Activated naive CD8-positive, alpha-beta T cell treated with anti-CD3 and anti-CD28 coated beads, Interleukin-2, amount 10 ng/mL, durations not matched to agents 7 days and 5 days (primary cell): ENCODE measurements at places on chromosomes 11 and 22. TPM values are rescaled to one million over a fixed set of nuclear protein-coding genes. Genes with fewer than 3 reads are reported as not detected.

DNA sequence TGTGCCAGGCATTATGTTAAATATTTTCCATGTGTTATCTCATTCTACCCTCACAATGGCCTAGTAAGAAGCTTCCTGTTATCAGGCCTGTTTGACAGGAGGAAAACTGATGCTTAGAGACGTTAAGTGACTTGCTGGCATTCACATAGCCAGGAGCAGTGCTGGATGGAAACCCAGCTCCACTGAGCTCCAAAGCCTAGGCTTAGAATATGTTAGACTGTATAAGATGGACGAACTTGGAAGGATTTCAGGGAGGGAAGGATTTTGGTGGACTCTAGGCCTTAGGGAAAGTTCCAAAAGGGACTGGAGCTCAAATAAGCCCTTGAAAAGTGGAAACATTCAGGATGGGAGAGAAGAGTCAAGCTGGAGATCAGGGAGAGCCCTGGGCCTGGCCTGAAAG lies 2.1 kb downstream of the CD44 start:
- no peak for DNase-seq
- H3K36me3 ChIP-seq = peaks cover 22% of the 10 kb centered on the region
- H3K4me1 ChIP-seq = peaks cover 60% of the 10 kb centered on the region
- H3K4me3 ChIP-seq = peak overlapping the region; percentile 93
- H3K27ac ChIP-seq = peak overlapping the region; percentile 84
- H3K27me3 ChIP-seq = no peaks in the 10 kb centered on the region

DNA sequence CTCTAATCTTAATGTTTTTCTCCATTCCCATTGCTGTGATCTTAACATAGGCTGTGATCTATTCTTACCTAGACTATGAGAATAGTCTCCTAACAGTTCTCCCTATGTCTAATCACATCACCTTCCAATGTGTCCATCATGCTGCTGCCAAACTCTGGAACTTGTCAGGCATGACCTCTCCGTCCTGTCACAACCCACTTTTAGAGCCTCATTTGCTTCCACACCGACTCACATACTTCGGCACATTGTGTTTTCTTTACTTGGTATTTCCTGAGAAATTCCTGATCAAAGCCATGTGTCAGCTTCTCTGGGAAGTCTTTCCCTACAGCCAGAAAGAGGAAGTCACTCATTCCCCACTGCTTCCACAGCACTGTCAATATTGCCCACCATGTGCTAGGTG lies 40.5 kb upstream of the BIRC3 start:
- no peaks in the 10 kb centered on the region for H3K36me3 ChIP-seq
- peaks cover 7% of the 10 kb centered on the region for H3K27me3 ChIP-seq
- no peak overlapping the region for H3K27ac ChIP-seq
- peaks cover 12% of the 10 kb centered on the region for H3K4me1 ChIP-seq
- no peak for DNase-seq

DNA sequence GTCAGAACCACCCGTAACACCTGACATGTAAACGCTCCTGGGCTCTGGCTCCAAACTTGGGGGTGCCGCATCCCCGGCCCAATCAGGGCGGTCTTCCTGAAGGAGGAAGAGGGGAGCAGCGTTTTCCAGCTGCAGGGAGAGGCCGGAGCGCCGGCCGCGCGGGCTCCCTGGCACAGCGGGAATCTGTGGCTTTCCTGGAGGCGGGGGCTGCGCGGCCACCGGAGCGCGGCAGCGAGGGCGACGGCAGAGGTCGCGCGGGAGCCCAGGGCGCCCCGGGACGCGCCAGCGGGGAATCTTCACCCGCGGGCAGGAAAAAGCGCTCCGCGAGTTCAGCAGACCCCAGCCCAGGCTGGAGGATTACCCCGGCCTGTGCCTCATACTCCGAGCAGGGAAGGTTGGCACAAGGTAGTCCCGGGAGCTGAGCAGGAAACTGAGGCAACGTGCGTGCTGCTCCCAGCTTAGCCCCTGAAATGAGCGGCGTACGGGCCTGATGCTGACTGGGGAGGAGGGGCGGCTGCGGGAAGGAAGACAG lies 600 bp upstream of the ESAM start:
- DNase-seq = peak; percentile 64
- H3K4me1 ChIP-seq = peaks cover 13% of the 10 kb centered on the region
- peaks cover 42% of the 10 kb centered on the region for H3K27me3 ChIP-seq
- peak overlapping the region; percentile 99 for H3K4me3 ChIP-seq
- no peak overlapping the region for H3K27ac ChIP-seq

GRCh38 chr22:47084226-47084625 lies 321.8 kb downstream of the TBC1D22A start:
- no peak overlapping the region for H3K27ac ChIP-seq
- no peak overlapping the region for H3K4me3 ChIP-seq
- H3K36me3 ChIP-seq = peaks cover 7% of the 10 kb centered on the region
- no peaks in the 10 kb centered on the region for H3K27me3 ChIP-seq
- no peaks in the 10 kb centered on the region for H3K4me1 ChIP-seq

- no peaks in the 10 kb centered on the region for H3K36me3 ChIP-seq
- H3K4me1 ChIP-seq = no peaks in the 10 kb centered on the region
Observed at GRCh38 chr11:1083621-1084551, 9.2 kb downstream of the MUC2 start.

DNA sequence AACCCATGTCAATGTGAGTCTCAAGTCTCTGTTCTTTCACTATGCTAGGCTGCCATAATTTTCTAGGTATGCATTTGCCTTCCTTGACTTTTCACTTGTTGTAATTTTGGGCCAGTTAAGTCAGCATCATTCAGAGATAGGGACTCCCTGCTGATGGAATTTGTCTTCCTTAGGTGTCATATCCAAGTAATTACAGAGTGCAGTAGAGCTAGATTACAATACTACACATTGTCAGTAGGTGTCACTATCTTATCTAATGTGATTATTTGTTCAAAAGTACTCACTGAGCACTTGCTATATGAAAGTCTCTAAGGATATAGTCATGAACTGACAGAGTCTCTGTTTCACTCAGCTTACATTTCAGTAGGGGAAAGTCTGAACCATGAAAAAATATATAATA lies 25.0 kb upstream of the SYN3 start:
- DNase-seq = no peak
- no peak overlapping the region for H3K4me3 ChIP-seq
- H3K4me1 ChIP-seq = no peaks in the 10 kb centered on the region
- H3K36me3 ChIP-seq = no peaks in the 10 kb centered on the region
- H3K27ac ChIP-seq = no peak overlapping the region

DNA sequence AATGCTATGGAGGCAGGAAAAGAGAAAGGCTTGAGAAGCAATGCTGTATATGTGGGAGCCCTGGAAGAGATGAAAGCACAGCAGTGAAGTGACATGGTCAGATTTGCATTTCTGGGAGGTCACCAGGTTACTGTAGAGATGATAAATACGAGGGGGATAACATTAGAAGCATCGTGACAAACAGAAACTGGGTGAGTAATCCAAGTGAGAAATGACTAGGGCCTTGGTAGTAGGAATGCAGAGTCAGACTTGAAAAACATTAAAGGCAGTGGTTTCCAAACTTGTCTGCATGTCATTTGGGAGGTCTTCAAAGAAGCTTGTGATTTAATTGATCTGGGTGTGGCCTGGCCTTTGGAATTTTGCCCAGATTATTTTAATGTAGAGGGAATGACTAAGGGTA lies 43.9 kb downstream of the CCDC34 start:
- H3K27ac ChIP-seq = no peak overlapping the region
- no peaks in the 10 kb centered on the region for H3K27me3 ChIP-seq
- H3K4me3 ChIP-seq = no peak overlapping the region
- H3K36me3 ChIP-seq = no peaks in the 10 kb centered on the region
- H3K4me1 ChIP-seq = no peaks in the 10 kb centered on the region

DNA sequence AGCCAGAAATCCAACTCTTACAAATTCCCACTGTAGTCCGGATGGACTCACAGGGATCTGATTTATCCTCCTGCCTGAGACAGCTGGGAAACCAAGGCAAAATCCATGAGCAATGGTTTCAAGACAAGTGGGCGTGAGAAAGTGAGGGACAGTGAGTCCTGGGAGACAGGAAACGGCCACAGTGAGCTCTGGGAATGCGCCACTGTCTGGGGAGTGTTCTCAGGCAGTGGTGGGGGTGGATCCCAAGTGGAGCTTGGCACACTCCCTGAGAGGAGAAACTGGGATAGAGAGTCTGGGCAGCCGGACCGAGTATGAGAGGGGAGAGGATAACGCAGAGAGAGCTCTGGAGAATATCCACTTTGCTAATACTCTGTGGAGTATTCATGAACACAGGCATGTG lies 9.8 kb downstream of the IL17REL start:
- no peak overlapping the region for H3K27ac ChIP-seq
- no peaks in the 10 kb centered on the region for H3K36me3 ChIP-seq
- no peak for DNase-seq
- no peak overlapping the region for H3K4me3 ChIP-seq
- peaks cover 2% of the 10 kb centered on the region for H3K27me3 ChIP-seq

DNA sequence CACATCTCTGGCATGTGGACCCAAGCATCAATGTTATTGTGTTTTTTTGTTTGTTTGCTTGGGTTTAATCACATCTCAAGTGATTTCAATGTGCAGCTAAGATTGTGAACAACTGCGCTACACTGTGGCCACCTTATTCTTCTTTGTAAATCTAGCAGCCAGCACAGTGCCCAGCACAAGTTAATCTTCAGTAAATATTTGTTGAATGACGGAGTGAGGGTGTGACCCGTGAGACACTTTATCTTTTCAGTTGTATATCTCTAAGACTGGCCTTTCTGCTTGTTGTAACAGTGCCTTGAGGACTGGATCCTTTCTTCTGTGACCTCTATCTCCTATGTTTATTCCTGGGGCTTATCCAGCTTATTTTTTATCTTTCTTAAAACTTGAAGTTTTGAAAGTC lies 21.4 kb upstream of the AMOTL1 start:
- H3K27me3 ChIP-seq = peaks cover 58% of the 10 kb centered on the region
- no peaks in the 10 kb centered on the region for H3K36me3 ChIP-seq
- no peak for DNase-seq
- peaks cover 1% of the 10 kb centered on the region for H3K4me1 ChIP-seq
- no peak overlapping the region for H3K4me3 ChIP-seq

DNA sequence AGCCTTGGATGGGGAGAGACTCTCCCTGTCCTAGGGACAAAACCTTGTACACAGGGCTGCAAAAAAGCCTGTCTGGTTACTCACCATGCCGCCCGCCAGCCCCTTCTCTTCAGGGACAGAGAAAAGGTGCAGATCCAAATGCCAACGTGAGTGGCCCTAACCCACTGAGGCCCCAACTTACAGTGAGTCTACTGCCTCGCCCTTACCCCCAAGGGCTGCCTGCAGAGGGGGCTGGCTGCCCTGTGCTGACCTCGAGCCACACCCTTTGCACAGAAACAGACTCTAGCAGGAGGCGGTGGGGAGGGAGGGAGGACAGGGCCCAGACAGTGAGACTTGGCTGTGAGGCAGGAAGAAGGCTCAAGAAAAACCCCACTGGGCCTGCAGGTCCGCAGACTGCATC lies 13.6 kb upstream of the CHST1 start:
- peaks cover 2% of the 10 kb centered on the region for H3K27me3 ChIP-seq
- no peaks in the 10 kb centered on the region for H3K4me1 ChIP-seq
- H3K36me3 ChIP-seq = no peaks in the 10 kb centered on the region
- no peak overlapping the region for H3K27ac ChIP-seq

- peaks cover 1% of the 10 kb centered on the region for H3K36me3 ChIP-seq
- peaks cover 7% of the 10 kb centered on the region for H3K27me3 ChIP-seq
- H3K27ac ChIP-seq = no peak overlapping the region
- H3K4me1 ChIP-seq = peaks cover 9% of the 10 kb centered on the region
Observed at GRCh38 chr11:45048870-45049691, 97.4 kb upstream of the PRDM11 start.

- H3K27me3 ChIP-seq = peaks cover 18% of the 10 kb centered on the region
- peaks cover 3% of the 10 kb centered on the region for H3K4me1 ChIP-seq
- no peak overlapping the region for H3K4me3 ChIP-seq
- H3K27ac ChIP-seq = no peak overlapping the region
Observed at GRCh38 chr22:36052505-36052941, 23.9 kb upstream of the RBFOX2 start.

- DNase-seq = no peak
- no peak overlapping the region for H3K27ac ChIP-seq
- H3K36me3 ChIP-seq = no peaks in the 10 kb centered on the region
- H3K4me1 ChIP-seq = peaks cover 1% of the 10 kb centered on the region
Observed at GRCh38 chr11:32396991-32397390, 38.3 kb downstream of the WT1 start.

DNA sequence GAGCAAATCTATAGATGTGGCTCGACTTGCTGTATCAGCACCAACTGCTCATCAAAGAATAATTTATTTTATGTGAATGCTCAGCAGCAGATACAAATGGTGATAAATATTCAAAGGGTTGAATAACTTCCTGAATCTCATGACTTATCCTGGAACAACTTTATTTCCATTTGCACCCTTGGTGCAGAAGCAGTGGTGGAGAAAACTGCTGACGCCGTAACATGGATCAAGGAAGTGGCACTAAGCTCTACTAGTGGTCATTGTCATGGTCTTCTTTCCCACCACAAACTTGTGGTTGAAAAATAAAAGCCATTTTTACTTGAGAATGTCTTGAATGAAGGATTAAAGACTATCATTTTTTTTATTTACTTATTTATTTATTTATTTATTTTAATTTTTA lies 14.6 kb downstream of the MARK2 start:
- peaks cover 50% of the 10 kb centered on the region for H3K4me1 ChIP-seq
- no peaks in the 10 kb centered on the region for H3K27me3 ChIP-seq
- H3K36me3 ChIP-seq = peaks cover 33% of the 10 kb centered on the region
- no peak overlapping the region for H3K4me3 ChIP-seq

DNA sequence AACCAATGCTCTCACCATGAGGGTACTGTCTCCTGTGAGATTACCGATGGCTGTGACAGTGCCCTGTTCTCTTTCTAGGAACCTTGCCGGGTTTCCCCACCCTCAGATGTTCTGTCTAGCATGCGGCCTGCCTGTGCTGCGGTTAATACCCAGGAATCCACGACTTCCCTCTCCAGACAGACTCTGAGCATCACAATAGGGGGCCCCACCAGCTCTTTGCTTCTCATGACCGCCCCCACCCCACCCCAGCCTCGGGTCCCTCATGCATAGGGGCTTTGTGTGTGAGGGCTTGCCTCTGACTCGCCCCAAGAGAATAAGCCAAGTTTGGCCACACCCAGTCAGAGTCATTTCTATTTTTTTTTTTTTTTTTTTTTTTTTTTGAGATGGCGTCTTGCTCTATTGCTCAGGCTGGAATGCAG lies 10.3 kb downstream of the PARVG start:
- H3K4me3 ChIP-seq = no peak overlapping the region
- peak; percentile 28 for DNase-seq
- H3K4me1 ChIP-seq = peaks cover 25% of the 10 kb centered on the region
- H3K36me3 ChIP-seq = peaks cover 24% of the 10 kb centered on the region
- no peaks in the 10 kb centered on the region for H3K27me3 ChIP-seq

The HORMAD2 gene
- total RNA-seq = not detected

The FOSL1 gene
- 1.9 TPM for total RNA-seq

The FXYD2 gene
- 31.2 TPM for total RNA-seq

The OOSP4A gene
- not detected for total RNA-seq

The APOA1 gene
- 0.45 TPM for total RNA-seq
